ENCODE measurements at places on chromosomes 12 and 14.

GRCh38 chr12:119938049-119938667 is 50.9 kb upstream of the BICDL1 start:
- DNase-seq, result peak; percentile 78

- no peak for DNase-seq
These were observed 109.9 kb downstream of the NAV3 start for GRCh38 chr12:77940567-77940966.

DNA sequence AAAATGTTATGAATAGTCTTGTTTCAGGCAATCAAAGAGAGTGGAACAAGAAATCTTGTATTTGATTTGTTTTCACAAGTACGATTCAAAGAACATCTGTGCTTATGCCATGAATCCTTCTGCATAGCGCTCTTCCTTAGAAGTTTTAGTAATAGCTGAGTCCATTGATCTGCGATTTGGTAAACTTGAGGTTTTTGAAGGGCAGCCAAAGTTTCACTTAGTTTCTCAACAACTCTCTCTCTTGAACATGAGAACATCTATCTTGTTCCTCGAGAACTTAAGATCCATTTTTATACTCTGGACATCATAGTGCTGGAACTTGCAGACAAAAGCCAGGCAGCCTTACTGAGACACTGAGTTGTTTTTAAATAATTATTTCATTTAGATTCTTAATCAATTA is 96.2 kb upstream of the USP15 start:
- no peak for DNase-seq

DNA sequence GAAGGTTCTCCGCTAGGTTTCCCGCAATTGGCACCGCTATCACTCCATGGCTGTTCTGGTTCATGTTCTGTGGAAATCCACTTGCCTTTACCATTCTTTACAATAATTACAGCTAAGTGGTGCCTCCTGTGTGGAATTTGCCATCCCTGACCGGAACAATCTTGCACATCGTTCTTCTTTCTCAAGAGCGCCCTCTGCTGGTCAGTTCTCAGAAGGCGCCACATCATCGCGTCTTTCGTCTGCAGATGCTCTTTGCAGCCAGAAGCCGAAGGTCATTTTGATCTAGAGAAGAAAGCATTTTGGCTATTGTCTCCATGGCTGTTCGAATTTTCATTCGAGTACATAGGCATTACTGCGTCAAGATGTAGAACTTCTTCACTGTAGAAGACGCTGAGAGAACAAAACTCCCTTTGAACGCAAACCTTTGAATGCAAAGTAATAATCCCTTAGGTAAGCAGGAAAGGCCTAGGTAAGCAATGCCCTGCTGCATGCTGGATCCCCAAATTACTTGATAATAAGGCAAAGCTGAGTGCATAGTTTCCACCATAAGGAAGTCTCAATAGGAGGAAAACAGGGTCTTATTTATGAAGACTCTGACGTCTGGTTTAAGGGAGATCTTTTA is 10.1 kb upstream of the RTRAF start:
- DNase-seq, result peak; percentile 89

DNA sequence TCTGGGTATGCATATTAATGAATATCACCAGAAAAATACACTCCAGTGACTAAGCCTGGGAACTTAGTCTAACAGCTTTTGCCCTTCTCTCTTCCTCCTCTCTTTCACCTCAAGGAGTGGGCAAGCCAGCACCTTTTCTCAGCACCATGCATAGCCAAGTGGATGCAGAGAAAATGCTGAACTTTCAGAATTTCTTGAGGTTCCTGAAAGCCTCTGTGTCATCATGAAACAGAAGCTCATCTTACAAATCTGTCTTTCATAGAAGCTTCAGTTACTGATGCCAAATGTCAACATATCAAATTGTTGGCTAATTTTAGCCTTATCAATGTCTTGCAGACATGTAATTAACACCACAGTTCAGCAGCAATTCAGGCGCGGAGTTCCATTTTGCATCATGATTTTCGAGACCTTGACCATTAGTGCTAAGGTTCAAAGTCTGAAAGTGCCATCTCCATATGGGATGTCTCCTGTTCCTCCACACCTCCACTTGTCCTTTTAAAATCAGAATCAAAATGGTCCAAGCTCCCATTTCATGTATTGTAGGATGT is 51.1 kb upstream of the RPH3A start:
- no peak for DNase-seq

DNA sequence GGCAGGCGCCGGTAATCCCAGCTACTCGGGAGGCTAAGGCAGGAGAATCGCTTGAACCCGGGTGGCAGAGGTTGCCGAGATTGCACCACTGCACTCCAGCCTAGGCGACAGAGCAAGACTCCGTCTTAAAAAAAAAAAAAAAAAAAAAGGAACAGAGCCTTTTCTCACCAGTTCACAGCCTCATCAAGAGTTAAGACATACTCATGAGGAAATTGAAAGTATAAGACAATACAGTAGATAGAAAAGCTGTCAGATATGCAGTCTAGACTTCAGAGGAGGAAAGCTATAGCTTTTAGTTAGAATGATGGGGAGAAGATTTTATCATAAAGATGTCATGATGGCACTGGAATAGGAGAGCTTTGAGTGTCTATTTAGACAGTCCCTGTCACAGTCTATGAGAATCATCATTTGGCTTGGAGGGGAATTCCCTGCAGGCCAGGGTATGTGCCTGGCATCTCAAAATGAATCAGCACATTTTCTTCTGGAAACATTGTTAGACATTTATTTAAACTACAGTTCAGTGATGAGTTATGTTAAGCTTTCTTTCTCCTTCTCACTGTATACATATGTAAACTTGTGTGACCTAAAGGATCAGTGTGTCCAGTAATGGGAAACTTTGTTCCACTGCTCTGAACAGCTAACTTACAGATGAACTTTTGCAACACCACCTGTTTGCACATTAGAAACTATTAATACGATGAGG is 2.9 kb upstream of the RAB35 start:
- DNase-seq, result no peak

DNA sequence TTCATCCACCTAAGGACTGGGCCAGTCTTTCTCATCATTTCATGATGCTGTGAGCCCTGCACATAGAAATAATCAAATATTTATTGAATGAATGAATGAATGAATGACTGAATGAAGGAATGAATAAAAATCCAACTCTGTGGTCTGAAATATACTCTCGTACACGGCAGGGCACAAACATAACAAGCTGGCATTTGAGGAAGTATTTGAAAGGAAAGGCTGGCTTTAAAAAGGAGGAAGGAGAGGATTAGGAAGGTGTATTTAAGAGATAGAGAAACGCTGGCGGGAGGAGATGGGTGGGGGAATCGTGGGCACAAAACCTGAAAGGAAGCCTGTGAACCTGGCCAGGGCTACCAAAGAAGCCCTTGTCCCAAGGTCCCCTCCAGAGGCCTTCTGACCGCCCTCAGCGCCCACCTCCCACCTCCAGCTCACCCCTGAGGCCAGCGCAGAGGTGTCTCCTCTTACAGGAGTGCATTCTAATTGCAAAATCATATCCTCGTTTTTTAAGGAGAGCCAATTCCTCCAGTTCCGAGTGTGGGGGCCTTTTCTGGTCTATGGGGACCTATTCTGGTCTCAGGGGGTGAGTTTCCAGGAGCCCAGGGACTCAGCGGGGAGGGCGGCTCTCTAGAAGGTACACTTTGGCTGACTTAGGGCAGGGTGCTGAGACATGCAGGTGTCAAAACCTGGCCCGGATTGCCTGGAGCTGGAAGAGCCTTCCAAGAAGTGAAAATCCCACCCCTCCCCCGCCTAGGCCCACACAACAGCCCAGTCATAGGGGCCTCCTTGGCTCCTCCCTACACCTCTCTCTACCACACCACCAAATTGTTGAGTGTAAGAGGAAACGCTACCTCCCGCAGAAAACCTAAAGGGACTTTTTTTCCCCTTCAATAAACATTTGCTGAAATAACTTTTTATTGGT is 8.7 kb upstream of the JDP2 start:
- peak; percentile 82 for DNase-seq

GRCh38 chr12:52522346-52523011 is 2.3 kb upstream of the KRT5 start:
- peak; percentile 8 for DNase-seq

DNA sequence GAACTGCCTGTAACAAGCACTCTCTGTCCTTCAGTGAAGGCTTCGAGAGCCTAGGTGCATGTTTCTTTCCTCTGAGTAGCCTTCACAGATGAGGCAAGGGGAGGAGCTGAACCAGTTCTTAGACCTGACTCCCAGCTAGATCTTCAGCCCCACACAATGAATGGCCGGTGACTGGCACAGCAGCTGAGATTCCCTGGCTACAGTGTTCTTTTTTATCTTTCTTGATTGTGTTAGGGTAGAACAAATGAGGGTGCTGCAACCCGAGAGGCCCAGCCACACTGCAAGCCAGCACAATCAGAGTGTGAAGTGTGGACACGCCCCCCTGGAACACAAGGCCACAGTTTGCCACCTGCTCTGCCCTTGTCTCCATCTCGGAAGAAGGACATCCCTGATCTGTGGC is 19.1 kb upstream of the COL2A1 start:
- DNase-seq, result no peak

GRCh38 chr12:128784030-128784760 is 39.6 kb downstream of the SLC15A4 start:
- no peak for DNase-seq

DNA sequence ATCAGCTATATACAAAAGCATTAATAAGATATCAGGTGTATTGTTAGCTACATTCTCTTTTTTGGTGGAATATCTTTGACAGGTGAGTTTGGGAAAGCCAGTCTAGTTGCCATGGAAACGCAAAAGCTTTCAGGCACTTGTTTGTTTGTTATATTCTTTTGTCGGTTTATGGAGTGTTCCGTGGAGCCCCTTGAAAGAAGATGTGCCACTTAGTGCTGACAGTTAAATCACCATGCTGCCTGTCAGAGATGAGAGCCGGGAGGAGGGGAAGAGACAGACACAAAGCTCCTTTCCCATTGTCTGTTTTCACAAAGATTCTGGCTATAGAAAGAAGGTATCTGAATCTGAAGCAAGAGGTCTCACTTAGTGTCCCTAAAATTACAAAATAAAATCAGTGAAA is 170.8 kb downstream of the SNAPC1 start:
- no peak for DNase-seq

- no peak for DNase-seq
These were observed 2.8 kb downstream of the SLC38A2 start for GRCh38 chr12:46369474-46370379.

- no peak for DNase-seq
These were observed 2.9 kb downstream of the CLECL1 start for GRCh38 chr12:9730011-9730410.

DNA sequence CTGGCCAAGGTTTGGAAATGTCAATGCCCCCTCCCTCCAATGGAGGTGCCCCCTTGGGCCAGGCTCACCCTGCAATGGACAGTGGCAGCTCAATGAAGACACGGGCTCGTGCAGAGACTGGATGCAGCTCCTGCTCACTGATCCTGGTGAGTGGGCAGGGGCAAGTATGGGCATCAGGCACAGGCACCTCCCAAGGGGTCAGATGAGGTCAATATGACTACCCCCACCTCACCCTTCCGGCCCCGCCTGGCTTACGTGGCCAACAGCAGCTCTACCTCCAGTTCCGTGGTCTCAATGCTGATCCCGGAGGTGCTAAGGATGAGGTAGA is 13.6 kb downstream of the ITGA7 start:
- no peak for DNase-seq

GRCh38 chr14:83255015-83255726 is 1721.5 kb upstream of the SEL1L start:
- DNase-seq, result no peak

DNA sequence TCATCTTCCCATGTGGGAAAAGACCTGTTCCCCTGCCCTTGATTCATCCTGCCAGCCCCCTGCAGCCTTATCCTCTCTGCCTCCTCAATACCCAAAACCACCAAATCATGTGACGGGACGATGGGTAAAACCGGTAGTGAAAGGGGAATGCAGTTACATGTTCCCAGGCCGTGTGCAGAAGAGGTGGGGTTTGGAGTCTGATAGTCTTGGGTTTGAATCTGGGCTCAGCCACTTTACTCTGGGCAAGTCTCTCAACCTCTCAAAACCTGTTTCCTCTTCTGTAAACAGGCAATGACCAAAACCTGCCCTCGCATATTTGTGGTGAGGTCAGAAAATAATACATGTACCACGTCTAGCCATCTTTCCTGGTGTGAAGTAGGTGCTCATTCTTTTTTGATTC is 123.0 kb downstream of the PLXNC1 start:
- DNase-seq, result no peak

DNA sequence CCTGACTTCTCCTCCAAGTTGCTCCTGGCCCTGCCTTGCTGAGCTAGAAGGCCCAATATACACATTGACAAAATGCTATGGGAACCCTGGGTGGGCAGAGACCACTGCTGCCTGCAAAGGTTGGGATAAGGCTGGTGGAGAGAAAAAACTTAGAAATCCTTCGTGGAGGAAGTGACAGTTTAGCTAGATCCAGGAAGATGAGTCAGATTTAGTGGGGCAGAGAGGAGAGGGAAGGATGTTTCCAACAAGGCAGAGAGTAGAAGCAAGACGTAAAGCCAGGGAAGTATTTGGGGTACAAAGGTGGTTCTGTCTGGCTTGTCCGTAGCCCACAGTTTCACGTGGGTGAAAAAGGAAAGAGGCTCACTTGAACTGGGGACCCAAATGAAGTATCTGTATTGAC is 69.0 kb upstream of the CLMN start:
- no peak for DNase-seq

DNA sequence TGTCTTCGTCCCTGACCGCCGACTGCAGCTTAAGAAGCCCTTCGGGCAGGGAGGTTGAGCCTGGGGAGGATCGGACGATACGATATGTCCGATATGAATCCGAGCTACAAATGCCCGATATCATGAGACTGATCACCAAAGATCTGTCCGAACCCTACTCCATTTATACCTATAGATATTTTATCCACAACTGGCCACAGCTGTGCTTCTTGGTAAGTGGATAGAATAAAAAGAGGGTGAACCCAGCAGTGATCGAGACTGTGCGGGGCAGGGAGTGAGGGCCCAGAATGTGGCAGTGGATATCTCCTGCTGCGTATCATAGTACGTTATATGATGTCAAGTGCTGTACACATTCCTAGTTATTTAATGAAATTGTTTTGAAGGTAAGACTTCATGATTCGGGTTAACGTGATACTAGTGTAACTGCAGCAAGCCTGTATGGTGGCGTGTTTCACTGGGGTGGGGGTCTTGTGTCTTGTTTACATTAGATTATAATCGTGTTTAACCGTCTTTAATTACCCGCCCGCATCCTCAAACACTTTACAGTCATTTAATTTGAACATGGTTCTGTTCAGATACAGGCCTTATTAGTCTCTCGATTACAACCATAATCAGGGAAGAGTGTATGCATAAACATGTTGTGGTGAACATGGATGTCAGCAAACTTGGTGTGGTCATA is 1.3 kb downstream of the NAA30 start:
- no peak for DNase-seq

DNA sequence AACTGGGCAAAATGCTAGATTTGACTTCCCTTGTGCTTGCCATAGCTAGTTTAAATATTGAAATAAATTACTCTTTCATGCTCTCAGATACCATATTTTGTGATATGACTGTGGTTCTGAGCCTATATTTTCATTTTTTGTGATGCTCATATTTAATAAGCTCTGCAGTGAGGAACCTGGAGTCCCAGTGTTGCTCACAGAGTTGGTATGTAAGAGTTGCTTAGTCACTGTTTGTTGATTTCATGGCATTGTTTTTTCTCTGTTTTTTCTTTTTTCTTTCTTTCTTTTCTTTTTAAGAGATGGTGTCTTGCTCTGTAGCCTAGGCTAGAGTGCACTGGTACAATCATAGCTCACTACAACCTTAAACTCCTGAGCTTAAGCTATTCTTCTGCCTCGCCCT is 750.5 kb upstream of the TMEM132C start:
- no peak for DNase-seq

- no peak for DNase-seq
These were observed 245.0 kb downstream of the NUBPL start for GRCh38 chr14:31806249-31806648.

GRCh38 chr14:34980337-34980900 is 2.4 kb upstream of the SRP54 start:
- no peak for DNase-seq

- no peak for DNase-seq
These were observed 492.2 kb downstream of the FLRT2 start for GRCh38 chr14:86022031-86022629.

All from activated CD8-positive, alpha-beta T cell treated with anti-CD3 and anti-CD28 coated beads, Interleukin-2, amount 10 ng/mL, durations not matched to agents 7 days and 5 days (primary cell).